Neuronal stem cell (in vitro differentiated cells): ENCODE measurements at places on chromosomes 12 and 14.

DNA sequence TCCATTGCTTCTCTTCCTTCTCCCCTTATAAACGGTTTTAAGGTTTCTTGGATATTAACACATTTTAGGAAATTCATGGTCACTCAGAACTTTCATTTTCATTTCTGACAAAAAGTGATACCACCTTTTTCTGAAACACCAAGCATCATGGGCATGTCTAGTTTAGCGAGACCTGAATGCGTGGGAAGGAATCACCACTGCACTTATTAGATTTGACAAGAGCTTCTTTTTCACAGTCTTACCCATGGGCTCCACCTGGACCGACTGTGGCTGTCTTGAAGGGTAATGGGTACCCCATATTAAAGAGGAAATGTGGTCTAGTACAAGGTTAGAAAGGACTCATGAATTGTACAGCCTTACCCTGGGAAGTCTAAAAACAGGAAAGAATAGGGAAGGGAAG, 95.4 kb downstream of the KCNK10 start:
- DNase-seq, result no peak

- peak; percentile 79 for DNase-seq
Measured at GRCh38 chr12:54596526-54596946, 8.1 kb upstream of the PPP1R1A start.

DNA sequence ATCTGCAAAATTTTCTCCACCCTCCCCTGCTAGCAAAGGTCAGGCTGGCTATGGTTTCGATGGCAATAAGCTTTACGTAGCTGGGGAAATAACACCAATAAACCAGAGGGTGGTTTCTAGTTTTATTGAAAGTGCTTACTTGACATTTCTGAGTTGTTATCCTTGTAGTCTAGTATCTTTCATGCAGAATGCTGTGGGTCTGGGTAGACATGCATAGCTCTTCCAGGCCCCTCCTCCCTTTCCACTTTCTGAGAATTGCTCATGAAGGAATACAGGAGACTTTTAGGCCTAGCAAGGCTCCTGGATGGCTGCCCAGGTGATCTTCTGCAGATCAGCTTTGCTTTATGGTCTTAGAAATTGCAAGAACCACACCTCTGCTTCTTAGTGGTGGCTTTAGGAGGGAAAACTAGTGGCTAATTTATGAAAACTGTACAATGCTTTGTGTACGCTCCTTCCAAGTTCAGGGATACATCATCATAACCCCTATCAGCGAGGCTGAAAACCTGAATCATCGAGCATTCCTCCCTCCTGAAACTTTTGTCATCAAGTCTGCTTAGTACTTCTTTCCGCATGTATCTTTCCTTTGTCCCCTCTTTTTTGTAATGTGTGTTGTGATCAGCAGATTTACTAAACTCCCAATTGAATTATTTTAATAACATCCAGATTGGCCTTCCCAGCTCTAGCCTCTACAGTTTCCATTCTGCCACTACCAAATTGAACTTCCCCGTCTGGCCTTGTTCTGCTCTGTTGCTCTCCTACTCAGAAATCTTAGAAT, 473.0 kb downstream of the RAD51B start:
- no peak for DNase-seq

GRCh38 chr14:101150039-101150610, 246.6 kb upstream of the RTL1 start:
- DNase-seq, result no peak

- DNase-seq, result no peak
Measured at GRCh38 chr12:124617615-124618014, 50.2 kb upstream of the NCOR2 start.

DNA sequence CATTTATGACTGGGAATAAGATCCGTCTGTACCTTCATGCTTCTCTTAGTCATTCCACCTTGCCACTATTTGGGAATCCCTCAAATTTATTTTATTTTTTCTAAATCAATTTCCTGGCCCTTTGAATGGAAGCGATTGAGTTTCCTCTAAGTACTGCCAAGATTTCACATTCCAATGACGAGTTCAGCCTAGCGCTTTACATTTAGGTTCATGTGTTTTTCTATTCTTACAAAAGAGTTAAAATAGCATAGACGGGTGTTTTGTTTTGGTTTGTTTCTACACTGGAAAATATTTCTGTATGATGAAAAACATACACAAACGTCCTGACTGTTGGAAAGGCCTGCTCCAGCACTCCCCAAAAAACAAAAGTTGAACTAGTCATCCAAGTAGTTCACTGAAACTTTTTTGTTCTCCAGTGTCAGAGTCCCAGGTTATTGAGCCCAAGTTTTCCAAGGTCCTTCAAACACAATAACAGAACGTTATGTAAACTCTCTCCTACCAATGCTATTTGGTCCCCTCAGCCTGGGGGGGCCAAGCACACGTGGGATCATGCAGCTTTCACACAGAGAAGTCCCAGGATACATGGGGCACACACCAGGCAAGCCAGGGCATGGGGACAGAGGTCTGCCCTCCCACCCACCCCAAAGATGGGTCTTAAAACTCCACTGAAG, 74.8 kb upstream of the FOXN3 start:
- DNase-seq, result no peak

DNA sequence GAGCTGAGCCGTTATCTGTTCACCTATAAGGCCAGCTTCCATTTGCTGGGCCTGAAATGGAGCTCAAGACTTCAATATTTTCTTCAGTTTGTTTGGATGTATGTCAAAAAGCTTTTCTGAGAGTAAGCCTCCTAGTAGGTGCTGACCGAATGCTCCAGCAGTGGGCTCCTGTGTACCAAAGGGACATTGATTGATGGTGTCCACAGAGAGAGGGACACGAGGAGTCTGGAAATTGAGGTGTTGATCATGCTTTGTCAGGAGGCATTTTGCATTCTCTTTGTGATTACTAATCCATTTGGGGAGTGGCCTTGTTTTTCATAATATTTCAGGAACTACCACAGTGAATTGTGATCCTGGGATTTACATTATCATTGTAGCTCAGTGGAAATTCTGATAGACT, 107.7 kb upstream of the SLC38A2 start:
- DNase-seq, result no peak

DNA sequence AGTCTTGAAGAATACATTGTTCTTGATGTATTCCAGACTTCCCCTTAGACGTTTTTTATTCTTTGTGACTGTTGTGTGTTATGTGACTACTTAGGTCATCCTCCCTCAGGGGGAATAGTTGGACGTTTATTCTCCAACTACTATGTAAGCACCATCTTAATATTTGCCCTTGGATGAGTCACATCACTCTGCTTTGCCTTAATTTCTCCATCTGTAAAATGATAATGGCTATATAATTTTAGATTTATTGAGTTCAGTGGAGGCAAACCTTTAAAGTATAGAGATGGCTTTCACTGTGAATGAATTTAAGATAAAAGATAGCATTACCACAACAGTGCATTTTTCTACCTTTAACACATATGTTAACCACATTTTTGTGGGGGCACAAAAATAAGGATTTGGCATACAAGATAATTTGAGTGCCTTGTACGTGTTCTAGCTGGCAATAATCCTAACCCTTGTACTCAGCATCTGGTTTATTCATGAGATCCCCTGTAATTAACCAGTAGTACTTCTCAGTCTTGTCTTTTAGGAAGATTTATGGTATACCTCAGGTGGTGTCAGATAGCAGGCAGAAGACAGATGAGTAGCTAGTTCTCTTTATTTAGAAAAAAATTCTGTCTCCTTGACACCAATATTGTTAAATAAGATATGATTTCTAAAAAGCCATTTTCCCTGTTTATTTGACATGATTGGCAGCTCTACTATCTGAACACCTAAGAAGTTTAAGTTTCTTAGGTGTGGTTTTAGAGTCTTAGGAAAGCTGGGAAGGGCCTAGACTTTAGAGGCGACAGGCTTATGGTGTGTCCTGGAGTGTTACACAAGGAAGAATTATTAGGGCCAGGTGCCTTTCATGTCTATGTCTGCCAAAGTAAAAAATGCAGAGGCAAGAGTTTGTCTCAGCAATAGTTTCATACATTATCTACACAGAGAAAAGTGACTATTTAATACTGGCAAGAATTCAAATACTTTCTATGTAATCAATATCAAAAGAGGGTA, 152.3 kb downstream of the RAD51B start:
- no peak for DNase-seq

- DNase-seq, result no peak
Measured at GRCh38 chr12:93737457-93738198, 60.5 kb downstream of the CRADD start.

DNA sequence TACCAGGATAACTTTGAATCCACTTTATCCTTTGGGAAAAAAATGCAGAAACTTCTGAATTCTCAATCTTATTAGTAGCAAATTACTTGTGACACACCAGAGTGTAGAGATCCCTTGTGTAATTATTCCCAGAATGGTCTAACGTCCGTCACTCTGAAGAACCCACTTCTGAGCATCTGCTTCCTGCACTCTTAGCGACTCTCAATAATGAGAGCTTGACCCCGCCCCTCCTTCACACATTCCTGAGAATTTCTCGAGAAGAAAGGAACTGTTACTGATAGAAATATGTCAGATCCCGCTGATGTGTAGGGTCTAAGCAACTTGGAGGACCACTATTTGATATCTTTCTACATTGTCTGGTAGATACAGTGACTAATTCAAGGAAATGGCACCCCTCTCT, 218.3 kb upstream of the PDZRN4 start:
- no peak for DNase-seq

DNA sequence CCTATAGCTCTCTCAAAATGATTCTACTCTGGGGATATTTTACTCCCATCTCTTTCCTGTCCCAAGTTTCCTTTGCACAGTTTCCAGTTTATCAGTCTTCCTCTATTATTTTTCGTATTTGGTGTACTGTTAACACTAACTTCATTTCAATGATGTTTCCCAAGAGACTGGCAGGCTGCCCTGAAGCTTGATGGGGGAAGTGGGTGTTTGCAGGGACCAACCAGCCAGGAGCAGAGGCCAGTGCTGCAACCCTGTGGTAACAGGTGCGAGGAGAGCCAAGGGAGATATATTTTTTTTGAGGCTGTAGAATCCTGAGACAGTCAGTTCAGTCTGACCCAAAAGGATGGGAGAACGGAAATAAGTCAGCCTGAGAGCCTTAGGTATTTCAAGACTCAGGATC, 11.8 kb upstream of the CEBPE start:
- no peak for DNase-seq

DNA sequence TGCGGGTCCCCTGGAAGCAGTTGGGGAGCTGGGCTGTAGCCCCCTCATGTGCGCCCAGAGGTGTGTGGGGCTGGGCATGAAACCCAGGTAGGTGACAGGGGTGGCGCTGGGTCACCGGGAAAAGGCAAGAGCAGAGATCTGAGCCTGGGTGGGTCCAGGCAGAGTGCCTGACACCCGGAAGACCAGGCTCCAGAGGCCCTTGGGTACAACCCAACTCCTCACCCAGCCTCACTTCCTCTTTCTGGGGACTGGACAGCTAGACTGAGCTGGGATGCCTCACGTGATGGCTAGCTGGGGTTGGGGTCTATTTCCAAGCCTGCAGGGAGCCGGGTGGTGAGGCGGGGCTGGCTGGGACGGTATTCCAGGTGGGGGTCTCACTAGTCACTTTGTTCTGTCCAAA, 16.3 kb upstream of the CYP46A1 start:
- DNase-seq, result no peak

DNA sequence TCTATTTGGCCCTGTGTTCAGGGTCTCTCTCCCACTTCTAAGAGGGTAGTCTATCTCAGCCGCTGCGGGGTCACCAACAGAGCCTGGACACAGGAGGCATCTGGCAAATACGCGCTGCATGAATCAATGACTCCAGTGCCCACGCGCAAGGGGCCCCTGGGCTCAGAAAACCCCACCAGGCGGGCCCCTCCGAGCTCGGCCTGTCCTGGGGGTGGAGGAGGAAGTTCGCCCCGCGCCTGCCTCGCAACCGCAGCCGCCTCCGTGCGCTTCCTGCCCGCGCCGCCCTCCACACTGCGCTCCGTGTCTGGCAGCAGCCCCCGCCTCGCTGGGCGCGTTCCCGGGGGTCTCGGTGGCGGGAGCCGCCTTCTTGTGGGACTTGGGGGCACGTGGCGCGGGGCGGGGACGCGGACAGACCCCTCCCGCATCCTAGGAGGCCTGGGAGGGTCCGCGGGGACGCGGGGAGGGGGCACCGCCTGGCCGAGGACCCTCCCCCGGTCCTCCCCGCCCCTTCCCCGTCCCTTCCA, 811 bp upstream of the FBRSL1 start:
- DNase-seq, result peak; percentile 21

GRCh38 chr14:49994951-49995561, 102.2 kb downstream of the ARF6 start:
- no peak for DNase-seq

GRCh38 chr12:30795410-30796312, 40.9 kb upstream of the CAPRIN2 start:
- DNase-seq, result peak; percentile 53

- no peak for DNase-seq
Measured at GRCh38 chr12:49733219-49734017, 7.9 kb upstream of the TMBIM6 start.

DNA sequence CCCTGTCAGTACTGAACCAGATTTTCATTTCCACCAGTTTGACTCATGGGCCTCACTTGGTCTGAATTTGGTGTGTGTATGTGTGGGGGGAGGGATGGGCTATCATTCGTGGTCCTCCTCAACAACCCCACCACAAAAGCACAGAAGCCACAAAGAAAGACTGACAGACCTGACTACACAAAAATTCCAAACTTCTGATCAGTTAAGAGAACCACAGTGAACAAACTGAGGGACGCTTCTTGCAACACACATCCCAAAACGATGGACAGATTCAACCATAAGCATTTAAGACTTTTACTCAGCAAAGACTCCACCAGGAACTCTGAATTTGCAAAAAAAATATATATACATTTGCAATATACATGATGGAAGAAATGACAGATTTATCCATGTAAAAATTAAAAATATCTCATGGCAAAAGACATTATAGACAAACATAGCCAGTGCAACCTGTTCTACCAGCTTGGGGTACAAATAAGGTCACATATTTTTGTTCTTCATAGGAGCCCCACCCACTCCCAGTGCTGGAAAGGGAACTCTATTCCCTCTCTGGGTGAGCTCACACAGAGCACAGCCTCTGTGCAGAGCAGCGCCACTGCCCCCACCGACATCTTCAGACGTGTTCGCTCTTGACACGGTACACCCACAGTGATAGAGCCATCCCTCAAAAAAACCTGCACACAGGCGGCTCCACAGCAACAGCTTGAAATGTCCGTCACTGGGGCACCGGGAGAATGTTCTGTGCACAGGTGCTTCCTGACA, 49.7 kb downstream of the JAG2 start:
- DNase-seq, result no peak

GRCh38 chr12:96803969-96804368, 103.1 kb upstream of the NEDD1 start:
- DNase-seq, result no peak

GRCh38 chr12:82146740-82147139, 211.4 kb downstream of the CCDC59 start:
- no peak for DNase-seq

GRCh38 chr14:93105362-93105761, 10.4 kb downstream of the ITPK1 start:
- no peak for DNase-seq

- no peak for DNase-seq
Measured at GRCh38 chr12:117124421-117125271, 25.4 kb upstream of the TESC start.

GRCh38 chr12:128387811-128388422, 120.9 kb downstream of the TMEM132C start:
- peak; percentile 59 for DNase-seq

GRCh38 chr12:83408851-83409250, 722.1 kb downstream of the TMTC2 start:
- DNase-seq, result no peak
